ENCODE measurements at places on chromosomes 2 and 18.

- no peaks in the 10 kb centered on the region for H3K36me3 ChIP-seq
- no peak overlapping the region for H3K4me3 ChIP-seq
- DNase-seq: no peak
Observed at GRCh38 chr2:122565364-122565763, 809.9 kb downstream of the TSN start.

DNA sequence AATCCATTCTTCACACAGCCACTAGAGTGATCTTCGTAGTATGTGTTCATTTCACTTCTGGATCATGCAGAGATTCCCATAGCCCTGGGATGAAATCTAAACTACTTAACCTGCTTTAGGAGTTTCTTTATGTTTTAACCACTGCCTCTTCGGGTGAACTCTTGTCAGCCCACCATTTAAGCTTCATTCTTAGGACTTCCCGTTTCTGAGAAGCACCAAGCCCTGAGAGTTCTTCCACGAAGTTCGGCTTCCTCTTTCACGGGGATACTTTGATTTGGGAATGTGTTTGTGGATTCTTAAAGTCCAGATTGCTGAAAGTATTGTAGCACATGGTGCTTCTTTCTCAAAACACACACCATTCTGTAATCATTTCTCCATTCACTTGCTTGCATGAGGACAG, 205.0 kb downstream of the UBE2E3 start:
- H3K4me3 ChIP-seq: no peak overlapping the region
- no peaks in the 10 kb centered on the region for H3K27me3 ChIP-seq
- DNase-seq: no peak
- no peaks in the 10 kb centered on the region for H3K36me3 ChIP-seq
- no peak overlapping the region for H3K27ac ChIP-seq

DNA sequence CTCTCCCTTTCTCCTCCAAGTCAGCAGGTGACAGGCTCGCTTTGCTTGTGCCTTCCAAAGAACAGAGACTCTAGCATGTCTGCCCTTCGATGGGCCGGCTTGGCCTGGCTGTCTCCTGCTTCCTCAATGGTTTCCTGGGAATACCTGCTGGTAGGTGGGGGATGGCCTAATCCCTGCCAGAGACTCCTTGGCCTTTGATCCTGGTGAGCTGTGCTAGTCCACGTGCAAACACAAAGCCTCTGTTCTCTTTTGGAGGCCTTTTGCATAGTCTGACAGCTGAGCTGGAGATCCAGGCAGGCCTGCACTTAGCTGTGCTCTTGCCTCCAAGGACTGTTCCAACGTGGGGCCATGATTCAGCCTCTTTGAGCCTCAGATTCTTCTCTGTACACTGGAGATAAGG, 67.6 kb downstream of the ARL4C start:
- DNase-seq: no peak
- H3K27ac ChIP-seq: no peak overlapping the region
- no peak overlapping the region for H3K4me3 ChIP-seq

GRCh38 chr2:134145519-134145918, 108.4 kb upstream of the MGAT5 start:
- H3K27me3 ChIP-seq: no peaks in the 10 kb centered on the region
- no peak overlapping the region for H3K27ac ChIP-seq
- H3K4me3 ChIP-seq: no peak overlapping the region
- no peak for DNase-seq
- H3K36me3 ChIP-seq: no peaks in the 10 kb centered on the region

DNA sequence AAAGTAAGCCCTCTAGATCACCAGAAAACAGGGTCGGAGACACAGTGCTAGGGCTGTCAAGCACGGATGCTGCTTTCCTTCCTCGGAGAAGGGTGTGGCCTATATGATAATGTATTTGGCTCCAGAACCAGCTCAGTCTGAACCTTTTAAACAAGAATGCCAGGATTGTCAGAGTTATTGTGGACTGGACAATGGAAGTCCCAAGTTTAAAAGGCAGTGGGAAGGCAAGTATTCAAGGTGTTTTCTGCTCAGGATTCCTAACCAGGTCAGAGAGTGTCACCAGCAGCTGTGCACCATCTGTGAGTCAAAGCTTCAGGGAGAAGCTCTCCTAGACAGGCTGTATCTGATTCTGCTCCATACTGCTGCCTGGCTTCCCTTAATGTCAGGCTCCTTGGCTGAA, 94.8 kb downstream of the SPOPL start:
- H3K4me1 ChIP-seq: peaks cover 13% of the 10 kb centered on the region
- H3K36me3 ChIP-seq: no peaks in the 10 kb centered on the region
- no peak overlapping the region for H3K4me3 ChIP-seq
- H3K27ac ChIP-seq: peak overlapping the region; percentile 95
- no peaks in the 10 kb centered on the region for H3K27me3 ChIP-seq
- DNase-seq: no peak

DNA sequence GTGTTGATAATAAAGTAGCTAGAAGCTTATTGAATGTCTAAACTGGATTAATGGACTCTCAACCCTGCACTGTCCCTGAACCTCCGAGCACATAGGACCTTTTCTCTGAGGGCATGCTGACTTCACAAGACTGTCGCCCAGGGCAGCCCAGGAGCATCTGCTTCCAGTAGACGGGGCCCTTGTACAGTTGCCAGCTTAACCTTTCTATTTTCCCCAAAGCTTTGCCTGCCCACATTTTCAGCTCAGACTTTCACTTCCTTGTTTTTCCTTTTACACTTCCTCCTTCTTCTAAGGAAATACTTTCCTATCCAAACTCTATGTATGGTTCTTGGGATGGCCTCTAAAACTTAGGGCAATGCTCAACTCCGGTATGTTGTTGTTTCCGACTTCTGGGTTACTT, 1.3 kb downstream of the VWA3B start:
- DNase-seq: no peak
- H3K27me3 ChIP-seq: peaks cover 54% of the 10 kb centered on the region
- 0 out of 2 replicates have a peak overlapping the region, but pooled peaks have one; percentile 5 for H3K4me3 ChIP-seq
- no peak overlapping the region for H3K27ac ChIP-seq

- peaks cover 7% of the 10 kb centered on the region for H3K36me3 ChIP-seq
- DNase-seq: no peak
- H3K27me3 ChIP-seq: no peaks in the 10 kb centered on the region
- no peak overlapping the region for H3K4me3 ChIP-seq
Observed at GRCh38 chr18:55559739-55560138, 28.3 kb downstream of the TCF4 start.

DNA sequence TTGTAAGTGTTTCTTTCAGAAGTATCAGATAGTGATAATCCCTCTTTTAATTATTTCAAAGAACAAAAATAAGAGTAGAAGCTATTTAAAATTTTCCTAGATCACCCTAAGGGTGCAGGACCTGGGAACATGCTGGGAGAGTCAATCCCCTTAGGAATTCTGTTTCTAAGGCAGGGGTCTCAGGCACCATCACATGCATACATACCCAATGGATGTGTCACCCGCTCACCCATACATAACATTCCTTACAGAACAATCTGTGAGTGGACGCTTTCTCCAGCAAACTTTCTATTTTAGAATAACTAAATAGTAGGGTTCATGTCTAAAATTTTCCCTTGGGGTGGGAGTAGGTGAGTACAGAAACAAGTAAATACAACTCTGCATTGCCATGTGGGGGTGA, 8.4 kb downstream of the DSEL start:
- peak overlapping the region; percentile 66 for H3K27ac ChIP-seq
- no peak overlapping the region for H3K4me3 ChIP-seq
- H3K4me1 ChIP-seq: peaks cover 66% of the 10 kb centered on the region
- DNase-seq: no peak
- H3K27me3 ChIP-seq: no peaks in the 10 kb centered on the region

GRCh38 chr18:77116201-77117080, 16.1 kb downstream of the MBP start:
- no peak for DNase-seq
- H3K4me3 ChIP-seq: no peak overlapping the region
- peaks cover 7% of the 10 kb centered on the region for H3K36me3 ChIP-seq
- no peaks in the 10 kb centered on the region for H3K27me3 ChIP-seq
- peaks cover 67% of the 10 kb centered on the region for H3K4me1 ChIP-seq

DNA sequence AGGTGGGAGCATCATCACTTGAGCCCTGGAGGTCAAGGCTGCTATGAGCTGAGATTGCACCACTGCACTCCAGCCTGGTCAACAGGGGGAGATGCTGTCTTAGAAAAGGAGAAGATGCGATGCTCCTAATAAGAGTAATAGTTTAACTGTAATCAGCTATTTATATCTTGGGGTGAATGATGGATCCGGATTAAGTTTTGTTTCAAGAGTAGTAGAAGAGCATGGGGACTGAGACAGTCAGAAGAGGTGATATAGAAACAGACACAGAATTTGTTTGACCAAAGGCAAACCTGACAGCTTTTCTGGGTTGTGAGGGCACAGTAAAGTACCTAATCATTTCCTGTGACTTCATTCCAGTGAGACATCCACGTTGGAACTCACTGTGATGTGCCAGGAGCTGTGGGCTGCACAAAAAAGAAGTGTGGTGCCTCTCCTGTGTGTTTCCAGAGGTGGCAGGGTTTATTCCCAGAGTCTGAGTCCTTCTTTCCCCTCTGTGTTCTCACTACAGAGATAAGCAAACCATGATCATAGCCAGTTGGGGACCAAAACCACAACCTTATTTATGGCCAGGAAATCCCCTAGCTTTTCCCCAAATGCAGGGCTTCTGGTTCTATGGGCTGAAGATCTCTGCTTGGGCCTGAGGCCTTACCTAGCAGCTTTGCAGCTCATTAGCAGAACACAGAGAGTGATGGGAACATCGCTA, 113.7 kb downstream of the XRCC5 start:
- no peak overlapping the region for H3K27ac ChIP-seq
- peak; percentile 23 for DNase-seq
- no peak overlapping the region for H3K4me3 ChIP-seq
- no peaks in the 10 kb centered on the region for H3K4me1 ChIP-seq
- H3K27me3 ChIP-seq: no peaks in the 10 kb centered on the region

DNA sequence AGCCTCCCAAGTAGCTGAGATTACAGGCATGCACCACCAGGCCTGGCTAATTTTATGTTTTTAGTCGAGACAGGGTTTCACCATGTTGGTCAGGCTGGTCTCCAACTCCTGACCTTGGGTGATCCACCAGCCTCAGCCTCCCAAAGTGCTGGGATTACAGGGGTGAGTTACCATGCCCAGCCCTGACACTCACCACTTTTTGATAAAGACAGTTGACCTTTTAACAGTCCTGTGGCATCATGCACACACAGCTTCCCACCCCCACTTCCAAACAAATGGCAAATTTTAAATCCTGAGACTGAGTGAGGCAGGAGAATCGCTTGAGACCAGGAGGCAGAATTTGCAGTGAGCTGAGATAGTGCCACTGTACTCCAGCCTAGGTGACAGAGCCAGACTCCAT, 6.2 kb upstream of the DNAJB2 start:
- H3K36me3 ChIP-seq: no peaks in the 10 kb centered on the region
- H3K4me3 ChIP-seq: no peak overlapping the region
- no peak overlapping the region for H3K27ac ChIP-seq
- peaks cover 18% of the 10 kb centered on the region for H3K4me1 ChIP-seq

DNA sequence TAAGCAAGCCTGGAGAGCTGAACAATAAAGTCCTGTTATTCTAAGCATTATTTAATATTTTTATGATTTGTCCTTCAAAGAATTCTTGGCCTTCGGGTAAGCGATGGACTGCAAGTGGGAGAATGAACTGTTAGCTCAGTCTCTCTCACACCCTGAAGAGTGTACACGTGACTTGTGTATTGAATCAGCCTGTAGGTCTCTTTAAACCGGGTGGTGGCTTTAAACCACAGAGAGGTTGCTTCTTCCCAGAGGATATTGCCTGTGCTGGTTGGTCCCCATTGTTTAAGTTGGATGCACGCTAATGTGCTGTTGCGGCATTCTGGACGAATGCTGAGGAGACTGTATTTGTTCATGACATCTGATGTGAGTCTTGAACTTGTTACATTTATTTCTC, 183.3 kb downstream of the LTBP1 start:
- no peaks in the 10 kb centered on the region for H3K27me3 ChIP-seq
- no peak overlapping the region for H3K4me3 ChIP-seq
- DNase-seq: no peak
- no peak overlapping the region for H3K27ac ChIP-seq
- peaks cover 14% of the 10 kb centered on the region for H3K4me1 ChIP-seq

DNA sequence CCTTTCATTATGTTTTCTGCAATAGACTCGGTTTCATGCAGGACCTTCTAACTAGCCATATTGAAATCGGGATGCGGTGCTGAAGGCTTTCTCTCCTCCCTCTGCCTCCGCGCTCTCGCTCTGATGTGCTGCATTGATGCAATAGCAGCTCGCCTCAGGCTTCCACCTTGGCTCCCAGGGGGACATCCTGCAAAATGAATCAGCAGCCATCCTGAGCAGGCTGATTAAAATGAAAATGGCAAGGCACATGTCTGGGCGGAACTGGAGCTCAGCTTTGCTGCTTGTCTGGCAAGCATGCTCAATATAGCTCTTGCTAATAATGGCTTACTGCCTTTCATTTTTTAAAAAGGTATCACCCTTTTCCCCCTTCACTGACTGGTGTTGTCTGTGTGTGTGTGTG, 806 bp upstream of the MYT1L start:
- H3K27ac ChIP-seq: peak overlapping the region; percentile 26
- H3K4me3 ChIP-seq: peak overlapping the region; percentile 24
- no peaks in the 10 kb centered on the region for H3K27me3 ChIP-seq
- peak; percentile 65 for DNase-seq

GRCh38 chr2:237196866-237197618, 111.4 kb downstream of the COPS8 start:
- H3K4me1 ChIP-seq: peaks cover 56% of the 10 kb centered on the region
- H3K27ac ChIP-seq: peak overlapping the region; percentile 97
- H3K36me3 ChIP-seq: peaks cover 29% of the 10 kb centered on the region
- H3K4me3 ChIP-seq: no peak overlapping the region

DNA sequence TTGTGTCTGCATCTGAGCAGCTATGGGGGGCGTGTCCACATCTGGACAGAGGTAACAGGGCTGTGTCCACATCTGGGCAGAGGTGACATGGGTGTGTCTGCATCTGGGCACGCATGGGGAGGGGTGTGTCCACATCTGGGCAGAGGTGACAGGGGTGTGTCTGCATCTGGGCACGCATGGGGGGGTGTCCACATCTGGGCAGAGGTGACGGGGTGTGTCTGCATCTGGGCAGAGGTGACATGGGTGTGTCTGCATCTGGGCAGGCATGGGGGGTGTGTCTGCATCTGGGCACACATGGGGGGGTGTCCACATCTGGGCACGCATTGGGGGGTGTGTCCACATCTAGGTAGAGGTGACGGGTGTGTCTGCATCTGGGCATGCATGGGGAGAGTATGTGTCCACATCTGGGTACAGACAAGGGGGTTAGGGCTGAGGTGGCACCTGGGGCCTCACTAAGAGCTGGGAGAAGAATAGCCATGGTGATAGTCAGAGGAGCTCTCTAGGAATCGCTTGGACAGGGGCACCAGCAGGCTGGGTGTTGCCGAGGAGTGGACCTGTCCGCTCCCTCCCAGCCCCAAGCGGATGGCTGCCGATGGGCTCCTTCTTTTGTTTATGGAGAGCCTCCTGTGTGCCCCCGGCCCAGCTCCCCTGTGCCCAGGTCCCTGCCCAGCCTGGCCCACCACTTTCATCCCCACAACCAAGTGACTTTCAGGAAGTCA, 177.8 kb downstream of the EIPR1 start:
- H3K4me3 ChIP-seq: no peak overlapping the region
- no peak overlapping the region for H3K27ac ChIP-seq
- no peak for DNase-seq
- peaks cover 26% of the 10 kb centered on the region for H3K36me3 ChIP-seq
- H3K4me1 ChIP-seq: peaks cover 39% of the 10 kb centered on the region

All from WTC11 (cell line).